GM19239 (cell line): ENCODE measurements at places on chromosomes 7 and 10.

DNA sequence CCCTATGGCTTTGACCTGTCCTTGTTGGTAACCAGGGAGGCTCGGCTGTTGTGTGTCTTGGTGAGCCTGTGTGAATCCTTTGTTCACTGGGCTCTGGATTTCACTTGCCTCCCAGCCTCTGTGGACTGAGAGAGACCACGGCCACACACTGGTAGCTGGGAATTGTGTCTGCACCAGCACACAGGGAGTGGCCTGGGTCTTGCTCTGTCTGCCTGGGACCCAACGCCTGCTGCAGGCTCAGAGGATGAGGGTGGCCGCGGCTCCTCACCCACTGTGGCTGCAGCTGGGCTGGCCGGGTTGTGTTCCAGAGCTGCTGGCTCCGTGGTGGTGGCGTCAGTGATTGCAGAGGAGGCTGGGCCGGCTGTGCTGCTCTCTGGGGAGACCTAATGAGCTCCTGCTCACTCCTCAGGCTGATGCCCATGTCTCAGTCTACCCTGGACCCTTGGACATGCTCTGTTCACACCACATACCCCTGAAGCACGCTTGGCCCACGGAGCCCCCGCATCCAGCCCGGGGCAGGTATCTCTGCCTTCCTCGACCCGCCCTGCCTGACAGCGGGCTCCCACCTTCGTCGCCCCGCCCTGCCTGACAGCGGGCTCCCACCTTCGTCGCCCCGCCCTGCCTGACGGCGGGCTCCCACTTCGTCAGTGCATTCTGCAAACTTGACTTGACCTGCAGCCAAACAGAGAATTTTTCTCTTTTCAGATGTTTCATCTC, 328.5 kb downstream of the ADARB2 start:
- no peak for DNase-seq

DNA sequence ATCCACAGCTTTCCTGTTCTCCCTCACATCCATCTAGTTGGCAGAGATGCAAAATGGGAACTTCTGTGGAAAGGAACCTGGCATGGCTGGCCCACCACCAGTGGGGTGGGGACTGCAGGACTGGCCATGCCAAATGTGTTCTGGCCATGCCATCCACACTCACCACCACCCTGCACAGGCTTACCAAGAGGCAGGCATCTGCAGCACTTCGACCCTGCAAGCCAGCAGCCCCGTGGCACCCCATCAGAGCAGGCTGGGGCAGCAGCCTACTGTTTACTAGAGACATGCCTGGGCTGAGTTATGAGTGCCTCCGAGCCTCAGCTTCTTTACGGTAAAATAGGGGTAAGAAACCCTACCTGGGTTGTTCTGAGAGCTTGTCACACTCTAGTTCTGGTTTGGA, 313.1 kb downstream of the PLXNA4 start:
- no peak for DNase-seq

GRCh38 chr10:90326498-90327267, 531.2 kb downstream of the HTR7 start:
- DNase-seq, result no peak

DNA sequence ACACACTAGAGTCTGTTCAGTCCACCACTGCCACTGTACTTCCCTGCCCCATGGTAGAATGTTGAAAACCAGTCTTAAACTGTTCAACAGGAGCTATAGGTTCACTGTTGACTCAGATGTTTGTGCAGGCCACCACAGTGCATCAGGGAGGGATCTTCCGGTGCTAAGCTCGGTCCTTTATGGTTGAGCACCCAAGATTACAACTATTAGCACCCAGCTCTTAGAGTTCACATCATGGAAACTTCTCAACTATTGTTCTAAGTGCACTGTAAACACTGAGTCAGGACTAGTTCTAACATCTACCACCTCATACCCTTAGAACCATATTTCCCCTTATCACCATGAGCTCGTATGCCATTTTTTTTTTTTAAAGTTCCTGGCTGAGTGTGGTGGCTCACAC, 97.1 kb upstream of the MXI1 start:
- DNase-seq, result no peak

DNA sequence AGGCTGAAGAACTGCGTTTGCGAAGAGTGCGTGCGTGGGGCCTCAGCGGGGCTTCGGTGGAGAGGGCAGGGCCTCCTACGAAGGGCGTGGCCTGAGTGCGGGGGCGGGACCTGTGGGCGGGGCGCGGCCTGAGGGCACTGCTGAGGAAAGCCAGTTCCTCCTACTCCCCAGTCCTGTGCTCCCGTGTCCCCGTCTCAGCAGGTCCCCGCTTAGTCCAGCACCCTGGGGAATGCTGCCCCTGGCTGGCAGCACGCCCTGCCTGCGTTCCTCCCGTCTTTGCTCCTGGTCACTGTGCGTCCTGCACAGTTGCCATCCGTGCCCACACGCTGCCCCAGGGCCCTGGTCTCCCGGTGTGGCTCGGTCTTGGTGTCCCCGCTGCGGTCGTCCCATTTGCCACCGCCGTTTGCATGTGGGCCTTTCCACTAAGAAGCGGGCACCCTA, 177.1 kb downstream of the ZNF248 start:
- no peak for DNase-seq

DNA sequence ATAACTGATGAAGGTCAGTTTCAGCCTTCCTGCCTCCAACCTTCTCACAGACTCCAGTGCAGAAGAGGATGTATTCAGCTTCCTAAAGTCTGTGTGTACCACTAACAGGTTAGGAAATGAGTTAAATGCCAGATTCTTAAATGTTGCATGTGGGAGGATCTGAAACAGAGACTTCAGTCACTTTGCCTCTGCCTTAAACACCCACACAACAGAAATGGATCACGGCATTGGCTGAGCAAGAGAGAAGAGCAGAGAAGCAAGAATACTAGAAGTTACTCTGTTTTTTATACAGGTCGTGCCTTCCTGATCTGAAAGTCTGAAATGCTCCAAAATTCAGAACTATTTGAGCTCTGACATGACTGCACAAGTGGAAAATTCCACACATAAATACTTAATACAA, 98.9 kb upstream of the ARHGAP21 start:
- DNase-seq, result peak; percentile 4

DNA sequence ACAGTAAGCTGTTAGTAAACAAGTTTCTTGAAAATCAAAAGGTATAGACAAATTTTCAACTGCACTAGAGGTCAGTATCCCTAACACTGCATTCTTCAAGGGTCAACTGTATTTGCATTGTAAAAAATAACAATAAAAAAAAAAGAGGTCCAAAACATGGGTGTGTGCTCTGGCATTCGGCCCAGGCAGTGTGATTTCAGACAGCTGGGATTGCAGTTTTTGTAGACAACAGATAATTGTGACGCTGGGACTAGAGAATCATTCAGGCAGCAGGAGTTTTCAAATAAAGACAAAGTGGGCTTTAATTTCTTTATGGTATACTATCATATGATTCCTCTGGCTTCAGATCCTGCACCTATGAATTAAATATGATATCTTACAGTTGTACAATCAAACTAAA, 543.2 kb upstream of the SEMA3D start:
- no peak for DNase-seq

DNA sequence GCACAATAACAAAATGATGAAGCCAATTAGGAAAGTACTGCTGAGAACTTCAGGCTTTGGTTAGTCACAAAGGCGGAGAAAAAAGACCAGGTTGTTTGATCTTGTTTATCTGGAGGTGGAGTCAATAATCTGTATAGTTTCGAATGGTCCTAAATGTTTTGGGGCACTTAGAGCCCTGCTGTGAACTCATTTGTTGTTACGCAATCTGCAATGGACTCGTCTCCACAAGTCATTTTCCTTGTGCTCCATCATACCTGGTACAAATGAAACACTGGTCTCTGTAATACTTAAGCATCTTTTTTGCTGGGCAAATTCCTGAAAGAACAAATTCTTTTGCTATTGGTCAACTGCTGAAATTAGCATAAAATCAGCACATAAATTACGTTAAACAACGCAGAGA, 430.5 kb downstream of the GATA3 start:
- DNase-seq, result no peak

GRCh38 chr7:81333004-81333403, 414.2 kb upstream of the SEMA3C start:
- no peak for DNase-seq

DNA sequence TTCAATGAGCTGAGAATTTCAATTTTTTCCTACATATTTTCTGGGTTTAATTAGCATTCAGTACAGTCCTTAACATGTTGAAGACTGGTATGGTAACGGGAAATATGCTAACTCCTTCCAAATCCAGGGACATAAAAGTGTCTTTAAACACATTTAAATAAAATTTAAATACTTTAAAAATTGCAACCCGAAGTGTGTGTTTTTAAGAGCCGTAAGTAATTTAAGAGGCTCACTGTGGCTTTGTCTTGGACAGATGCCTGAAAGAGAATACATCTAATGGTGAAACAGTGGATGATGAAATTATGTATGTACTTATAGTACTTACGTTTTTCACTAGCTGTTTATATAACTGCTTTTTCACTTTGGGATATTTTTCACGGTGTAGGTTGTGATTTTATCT, 687.3 kb upstream of the CELF2 start:
- DNase-seq, result no peak

DNA sequence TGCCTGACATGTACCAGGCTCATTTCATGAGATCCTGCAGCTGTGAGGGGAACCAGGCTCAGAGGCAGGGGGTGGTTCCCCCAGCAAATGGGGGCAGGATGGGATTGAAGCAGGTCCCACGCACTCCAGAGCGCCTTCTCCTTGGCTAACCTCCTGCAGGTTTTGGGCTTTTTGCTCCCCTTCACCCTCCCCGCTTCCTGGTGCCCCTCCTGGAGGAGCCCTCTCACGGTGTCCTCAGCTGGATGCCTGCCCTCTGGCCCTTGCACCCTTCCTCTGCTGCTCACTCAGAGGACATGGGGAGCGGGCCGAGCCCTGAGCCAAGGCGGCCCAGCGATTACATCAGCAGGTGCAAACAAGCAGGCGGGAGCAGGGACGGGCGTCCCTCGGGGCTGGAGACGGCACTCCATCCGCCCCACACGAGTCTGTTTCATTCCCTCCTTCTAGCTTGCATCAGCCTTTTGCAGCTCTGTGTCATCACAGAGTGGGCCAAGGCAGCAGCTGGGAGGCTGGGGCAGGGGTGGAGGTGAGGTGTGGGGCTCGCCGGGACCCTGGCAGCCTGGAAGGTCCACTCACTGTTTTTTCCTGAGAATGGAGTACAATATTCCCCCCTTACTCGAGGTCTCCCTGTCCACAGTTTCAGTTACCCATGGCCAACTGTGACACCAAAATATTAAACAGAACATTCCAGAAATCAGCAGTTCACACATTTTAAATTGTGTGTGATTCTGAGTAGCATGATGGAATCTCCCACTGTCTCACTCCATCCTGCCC, 52.7 kb upstream of the SLC29A3 start:
- no peak for DNase-seq

GRCh38 chr10:33129996-33130386, 172.0 kb upstream of the ITGB1 start:
- DNase-seq, result no peak

DNA sequence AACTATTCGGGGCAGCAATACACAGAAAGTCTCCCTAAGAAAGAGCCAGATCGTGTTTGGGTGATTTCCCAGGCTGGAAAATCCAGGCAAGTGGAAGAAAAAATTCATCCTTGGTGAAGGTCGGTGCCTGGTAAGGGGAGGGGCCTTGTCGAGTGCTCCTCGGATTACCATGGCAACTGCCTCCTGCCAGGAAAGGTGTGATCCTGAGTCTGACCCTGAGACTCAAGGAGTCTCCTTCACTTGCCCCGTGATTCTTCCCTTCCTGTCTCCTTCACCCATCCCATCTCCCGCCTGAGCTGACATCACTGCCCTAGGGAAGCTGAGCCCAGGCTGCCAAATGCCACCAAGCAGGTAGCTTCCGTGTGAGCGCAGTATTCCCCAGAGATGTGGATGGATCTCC, 112.2 kb downstream of the MYL10 start:
- no peak for DNase-seq

GRCh38 chr10:118041316-118041715, 5.4 kb downstream of the RAB11FIP2 start:
- no peak for DNase-seq

- DNase-seq, result no peak
Observed at GRCh38 chr7:86958380-86958779, 101.1 kb downstream of the ELAPOR2 start.

DNA sequence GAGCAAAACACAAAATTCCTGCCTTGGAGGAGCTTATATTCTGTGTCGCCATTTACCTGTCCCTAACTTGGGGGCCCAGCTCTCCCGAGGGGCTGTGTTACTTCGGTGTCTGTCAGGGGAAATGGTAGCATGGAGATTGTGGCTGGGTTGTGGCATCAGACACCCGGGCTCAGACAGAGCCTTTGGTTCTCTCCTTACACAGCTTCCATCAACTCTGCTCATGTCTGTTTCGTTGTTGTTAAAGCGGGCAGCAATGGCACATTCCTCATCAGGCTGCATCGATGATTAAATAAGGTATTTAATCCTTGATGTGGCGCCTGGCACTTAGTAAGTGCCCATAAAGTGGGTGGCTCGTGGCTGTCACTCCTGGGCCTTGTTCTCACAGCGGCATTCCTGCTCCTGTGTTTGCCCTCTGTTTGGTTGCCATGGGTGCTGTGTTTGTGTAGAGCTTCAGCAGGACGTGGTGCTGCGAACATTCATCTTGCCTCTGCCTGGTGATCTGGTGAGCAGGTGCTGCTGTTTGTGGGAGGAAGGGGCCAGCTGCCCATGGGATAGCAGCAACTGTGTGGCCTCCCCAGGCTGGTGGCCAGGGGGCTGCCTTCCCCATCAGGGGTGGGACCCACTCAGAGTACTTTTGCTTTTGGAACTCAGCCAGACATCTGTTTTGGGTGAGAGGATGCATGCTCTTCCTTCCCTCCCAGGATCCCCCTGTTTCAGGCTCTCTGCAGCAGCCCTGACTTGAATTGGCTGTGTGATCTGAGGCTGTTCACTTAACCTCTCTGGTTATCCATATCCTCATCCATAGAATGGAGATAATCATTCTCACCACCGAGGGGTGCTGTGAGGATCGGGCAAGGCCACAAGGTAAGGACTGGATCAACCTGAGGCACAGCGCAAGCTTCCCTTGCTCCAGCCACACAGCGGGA, 207.2 kb upstream of the SVIL start:
- DNase-seq, result no peak

GRCh38 chr7:157827045-157827862, 490.4 kb downstream of the DNAJB6 start:
- no peak for DNase-seq

DNA sequence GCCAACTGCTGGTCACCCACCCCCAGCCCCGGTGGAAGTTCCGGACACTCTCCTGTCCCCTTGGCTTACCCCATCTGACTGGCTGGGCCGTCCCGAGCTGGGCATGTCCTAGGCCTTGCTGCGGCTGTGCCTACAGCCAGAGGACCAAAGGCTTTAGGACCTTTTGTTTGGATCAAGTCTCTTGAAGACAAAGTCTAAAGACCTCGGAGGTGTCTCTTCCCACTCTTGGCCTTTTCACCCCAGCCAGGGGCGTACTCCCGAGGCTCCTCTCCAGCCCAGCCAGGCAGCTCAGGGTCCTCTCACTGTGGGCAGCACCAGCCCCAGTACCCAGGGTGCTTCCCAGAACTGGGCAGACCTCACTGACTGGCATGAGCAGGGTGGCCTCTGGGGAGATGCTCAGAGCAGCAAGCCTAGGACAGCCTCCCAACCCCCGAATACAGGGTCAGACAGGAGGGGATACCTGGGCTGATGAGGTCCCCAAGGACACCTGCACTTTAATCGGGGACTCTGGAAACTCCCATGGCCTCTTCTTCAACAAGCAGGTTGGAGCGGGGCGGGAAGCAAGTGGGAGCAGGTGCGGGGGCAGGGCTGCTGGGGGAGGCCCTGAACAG, 2.7 kb upstream of the PWWP2B start:
- no peak for DNase-seq

GRCh38 chr10:86569335-86569734, 47.7 kb upstream of the WAPL start:
- DNase-seq, result no peak

- no peak for DNase-seq
Observed at GRCh38 chr7:88165697-88166096, 54.1 kb downstream of the SRI start.
